NCI-H1436 treated with DMSO at 0.1 percent for 48 hours (cell line): ENCODE measurements at places on chromosomes 7 and 10.

DNA sequence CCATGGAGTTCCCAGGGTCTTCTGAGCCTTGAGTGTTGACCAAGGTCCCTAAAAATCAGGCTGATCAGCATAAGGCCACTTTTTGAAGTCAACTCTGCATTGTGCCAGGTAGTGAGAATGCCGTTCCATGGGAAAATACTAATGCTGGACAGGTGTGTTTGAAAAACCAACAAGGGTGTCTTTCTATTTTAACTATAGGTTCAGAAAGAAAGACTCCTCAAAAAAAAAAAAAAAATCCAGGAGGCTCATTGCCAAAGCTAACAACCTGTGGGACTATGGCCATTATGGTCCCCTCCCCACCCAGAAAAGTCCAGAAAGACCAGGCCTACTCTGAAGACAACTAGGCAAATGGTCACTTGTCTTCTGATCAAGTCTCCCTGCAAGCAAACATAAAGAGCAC lies 44.4 kb downstream of the NRAP start:
- no peak for DNase-seq

DNA sequence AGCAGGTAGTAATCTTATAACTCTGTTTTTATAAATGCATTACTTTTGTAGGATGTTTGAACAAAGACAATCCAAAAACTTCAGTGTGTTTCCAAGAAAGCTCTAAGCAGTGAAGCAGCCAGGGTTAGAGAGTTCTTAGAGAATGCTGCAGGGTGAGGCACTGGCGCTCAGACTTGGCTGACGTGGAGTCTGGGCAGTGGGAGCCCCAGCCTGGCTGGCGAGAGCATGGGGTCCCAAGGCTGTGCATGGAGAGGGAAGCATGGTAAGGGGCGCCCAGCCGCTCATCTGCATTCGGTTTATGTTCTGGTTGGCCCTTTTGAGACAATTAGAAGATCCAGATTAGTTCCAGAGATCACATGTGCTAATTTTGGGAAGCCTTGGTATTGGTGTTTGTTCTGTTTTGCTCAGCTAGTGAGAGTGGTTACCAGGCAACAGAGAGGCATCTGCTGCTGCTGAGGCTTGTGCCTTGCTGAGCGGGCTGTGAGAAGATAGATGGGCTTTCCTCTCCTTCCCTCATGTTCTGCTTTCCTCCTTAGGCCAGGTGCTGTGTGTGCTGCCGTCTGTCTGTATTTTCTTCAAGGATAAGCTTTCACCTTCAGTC lies 10.3 kb downstream of the SUN1 start:
- no peak for DNase-seq

GRCh38 chr7:2819954-2820397 lies 24.1 kb downstream of the GNA12 start:
- no peak for DNase-seq

- DNase-seq, result no peak
Measured at GRCh38 chr10:82551506-82551905, 676.5 kb downstream of the NRG3 start.

DNA sequence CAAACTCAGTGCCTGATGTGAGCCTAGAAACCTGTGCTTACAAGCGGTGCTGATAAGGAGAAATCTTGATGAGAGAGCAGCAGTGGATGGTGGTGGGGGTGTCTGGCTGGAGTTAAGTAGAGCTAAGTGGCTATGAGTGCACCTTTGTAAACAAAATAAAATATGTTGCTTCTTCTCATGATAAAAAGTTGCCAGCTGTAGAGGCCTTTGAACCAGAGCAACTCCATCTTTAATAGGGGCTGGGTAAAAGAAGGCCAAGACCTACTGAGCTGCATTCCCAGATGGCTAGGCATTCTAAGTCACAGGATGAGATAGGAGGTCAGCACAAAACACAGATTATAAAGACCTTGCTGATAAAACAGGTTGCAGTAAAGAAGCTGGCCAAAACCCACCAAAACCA lies 107.6 kb upstream of the FAM3C start:
- DNase-seq, result no peak

DNA sequence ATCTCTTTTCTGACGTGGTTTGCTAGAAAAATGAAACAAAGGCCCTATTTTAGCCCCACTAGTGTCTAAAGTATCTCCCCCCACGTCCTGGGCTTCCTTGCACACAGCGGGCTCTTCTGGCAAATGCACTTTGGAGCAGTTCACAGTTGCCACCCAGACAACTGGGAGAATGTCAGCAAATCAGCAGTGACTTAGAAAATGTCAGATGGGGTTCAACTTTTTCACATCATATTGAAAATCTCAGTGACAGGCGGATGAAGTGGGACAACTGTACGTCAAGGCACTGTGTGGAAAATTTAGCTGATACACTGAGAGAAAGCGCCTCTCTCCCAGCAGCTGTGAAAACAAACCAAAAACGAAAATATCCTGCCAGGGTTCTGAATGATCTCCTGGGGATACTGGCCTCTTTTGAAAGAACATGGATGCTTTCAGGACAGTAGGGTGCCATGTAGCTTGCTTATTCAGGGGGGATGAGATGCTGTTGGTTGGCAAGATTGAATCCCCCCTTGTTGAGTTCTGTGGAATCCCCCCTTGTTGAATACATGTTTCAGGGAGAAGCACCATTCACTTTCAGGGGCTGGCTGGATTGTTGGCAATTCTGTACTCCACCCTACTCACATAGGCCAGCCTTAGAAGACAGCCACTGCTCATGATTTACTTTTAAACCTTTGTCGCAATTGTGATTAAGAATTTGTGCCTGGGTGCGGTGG lies 372.8 kb upstream of the CELF2 start:
- no peak for DNase-seq
